ENCODE measurements at places on chromosomes 16 and 17.

- H3K36me3 ChIP-seq, result no peaks in the 10 kb centered on the region
- no peak overlapping the region for H3K4me3 ChIP-seq
- H3K27me3 ChIP-seq, result no peaks in the 10 kb centered on the region
- DNase-seq, result no peak
These were observed 20.1 kb upstream of the ABCC3 start for GRCh38 chr17:50614471-50615051.

GRCh38 chr16:81445966-81446906, 1.6 kb downstream of the CMIP start:
- no peaks in the 10 kb centered on the region for H3K27me3 ChIP-seq
- H3K4me1 ChIP-seq, result peaks cover 46% of the 10 kb centered on the region
- peak overlapping the region; percentile 92 for H3K27ac ChIP-seq
- no peak for DNase-seq

- no peak overlapping the region for H3K4me3 ChIP-seq
- no peaks in the 10 kb centered on the region for H3K4me1 ChIP-seq
- no peaks in the 10 kb centered on the region for H3K27me3 ChIP-seq
- DNase-seq, result no peak
- H3K27ac ChIP-seq, result no peak overlapping the region
These were observed 64.5 kb upstream of the HSBP1 start for GRCh38 chr16:83743241-83743640.

DNA sequence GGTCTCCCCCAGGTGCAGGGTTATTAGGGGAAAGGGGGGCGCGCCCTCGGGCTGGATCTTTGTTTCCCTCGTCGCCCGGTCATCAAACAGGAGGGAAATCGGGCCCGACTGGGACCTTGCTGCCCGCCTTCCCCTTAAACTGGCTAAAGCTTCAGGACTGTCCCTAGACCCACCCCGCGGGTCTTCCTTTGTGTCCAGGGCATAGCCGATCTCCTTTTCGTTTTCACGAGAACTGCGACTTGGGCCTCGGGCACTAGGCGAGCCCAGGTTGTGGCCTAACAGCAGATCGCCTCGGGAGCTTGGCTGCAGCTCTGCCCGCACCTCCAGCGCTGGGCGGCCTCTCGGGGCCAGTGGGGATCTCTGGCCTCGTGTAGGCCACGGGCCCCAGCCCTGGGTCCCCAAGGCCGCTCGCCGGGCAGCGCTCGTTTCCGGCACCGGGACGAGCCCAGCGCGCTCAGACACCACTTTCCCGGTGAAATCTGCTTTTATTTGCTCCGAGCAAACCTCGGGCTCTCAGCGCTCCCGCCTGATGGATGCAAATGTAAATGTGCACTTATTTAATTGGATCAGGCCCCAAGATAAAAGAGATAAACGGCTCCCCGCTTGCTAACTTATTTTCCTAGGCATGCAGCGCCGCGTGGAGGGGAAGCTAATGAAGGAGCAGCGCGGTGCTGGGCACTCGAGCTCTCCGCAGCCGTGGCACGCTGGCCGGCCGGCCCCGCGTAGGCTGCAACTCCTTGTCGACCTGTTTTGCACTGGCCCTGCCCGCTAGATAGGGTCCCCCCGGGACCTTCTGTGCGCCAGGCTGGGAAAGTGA, 7.8 kb downstream of the IRX5 start:
- peak; percentile 84 for DNase-seq
- peak overlapping the region; percentile 75 for H3K27ac ChIP-seq
- peaks cover 38% of the 10 kb centered on the region for H3K4me1 ChIP-seq
- H3K4me3 ChIP-seq, result peak overlapping the region; percentile 72
- no peaks in the 10 kb centered on the region for H3K36me3 ChIP-seq

DNA sequence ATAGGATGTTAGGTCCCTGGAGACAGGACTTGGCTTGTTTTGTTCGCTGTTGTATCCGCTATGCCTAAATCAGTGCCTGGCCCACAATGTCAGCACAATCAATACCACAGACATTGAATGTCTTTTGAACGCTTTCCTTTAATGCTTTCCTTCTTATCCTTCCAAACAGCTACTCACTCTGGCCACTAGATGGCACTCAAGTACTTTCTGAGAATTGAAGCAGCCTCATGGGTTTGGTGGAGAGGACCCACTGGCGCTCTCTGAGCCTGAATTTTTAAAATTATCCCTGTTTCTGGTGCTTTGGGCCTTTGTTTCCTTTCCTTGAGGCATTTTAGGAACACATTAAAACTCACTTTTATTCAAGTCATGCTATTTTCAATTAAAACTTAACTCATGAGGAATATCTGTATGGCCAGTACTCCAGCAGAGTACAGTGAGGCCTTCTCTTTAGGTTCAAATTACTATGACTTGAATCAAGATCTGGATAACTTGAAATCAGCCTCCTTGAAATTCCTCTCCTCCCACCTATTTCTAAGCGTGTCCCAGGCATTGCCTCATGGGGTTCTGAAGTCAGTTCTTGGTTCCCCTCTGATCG, 3.2 kb upstream of the NLRP1 start:
- DNase-seq, result peak; percentile 28
- no peaks in the 10 kb centered on the region for H3K36me3 ChIP-seq
- no peak overlapping the region for H3K4me3 ChIP-seq
- no peak overlapping the region for H3K27ac ChIP-seq
- H3K4me1 ChIP-seq, result peaks cover 32% of the 10 kb centered on the region
- H3K27me3 ChIP-seq, result no peaks in the 10 kb centered on the region

DNA sequence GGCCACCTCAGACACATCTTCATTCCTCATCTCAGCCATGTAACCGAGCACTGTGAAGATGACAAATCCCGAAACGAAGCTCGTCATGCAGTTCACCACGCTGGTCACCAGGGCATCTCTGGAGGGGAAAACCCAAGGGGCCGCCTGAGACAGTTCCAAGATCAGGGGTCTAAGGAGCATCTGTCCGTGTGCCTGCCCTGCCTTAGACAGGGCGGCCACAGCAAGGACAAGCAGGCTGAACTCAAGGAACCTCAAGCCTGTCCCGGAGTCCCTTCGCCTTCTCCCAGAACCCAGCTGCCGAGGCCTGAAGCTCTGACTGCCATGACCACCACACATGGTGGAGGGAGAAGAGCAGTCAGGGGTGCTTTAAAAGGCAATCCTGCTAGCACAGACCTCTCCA, 22.7 kb downstream of the SLC6A4 start:
- no peaks in the 10 kb centered on the region for H3K27me3 ChIP-seq
- peaks cover 5% of the 10 kb centered on the region for H3K36me3 ChIP-seq
- DNase-seq, result no peak
- H3K4me1 ChIP-seq, result no peaks in the 10 kb centered on the region

GRCh38 chr16:67165121-67166078, 855 bp downstream of the HSF4 start:
- DNase-seq, result no peak
- peaks cover 67% of the 10 kb centered on the region for H3K4me1 ChIP-seq
- no peaks in the 10 kb centered on the region for H3K36me3 ChIP-seq
- peak overlapping the region; percentile 42 for H3K4me3 ChIP-seq
- peak overlapping the region; percentile 53 for H3K27ac ChIP-seq

GRCh38 chr17:57861000-57861789, 11.4 kb upstream of the MRPS23 start:
- DNase-seq, result peak; percentile 84
- peak overlapping the region; percentile 59 for H3K4me3 ChIP-seq
- H3K4me1 ChIP-seq, result peaks cover 34% of the 10 kb centered on the region
- peak overlapping the region; percentile 85 for H3K27ac ChIP-seq
- no peaks in the 10 kb centered on the region for H3K27me3 ChIP-seq

GRCh38 chr16:57994778-57995177, 5.7 kb downstream of the ZNF319 start:
- DNase-seq, result peak; percentile 86
- no peaks in the 10 kb centered on the region for H3K27me3 ChIP-seq
- peak overlapping the region; percentile 45 for H3K27ac ChIP-seq
- H3K36me3 ChIP-seq, result peaks cover 13% of the 10 kb centered on the region

DNA sequence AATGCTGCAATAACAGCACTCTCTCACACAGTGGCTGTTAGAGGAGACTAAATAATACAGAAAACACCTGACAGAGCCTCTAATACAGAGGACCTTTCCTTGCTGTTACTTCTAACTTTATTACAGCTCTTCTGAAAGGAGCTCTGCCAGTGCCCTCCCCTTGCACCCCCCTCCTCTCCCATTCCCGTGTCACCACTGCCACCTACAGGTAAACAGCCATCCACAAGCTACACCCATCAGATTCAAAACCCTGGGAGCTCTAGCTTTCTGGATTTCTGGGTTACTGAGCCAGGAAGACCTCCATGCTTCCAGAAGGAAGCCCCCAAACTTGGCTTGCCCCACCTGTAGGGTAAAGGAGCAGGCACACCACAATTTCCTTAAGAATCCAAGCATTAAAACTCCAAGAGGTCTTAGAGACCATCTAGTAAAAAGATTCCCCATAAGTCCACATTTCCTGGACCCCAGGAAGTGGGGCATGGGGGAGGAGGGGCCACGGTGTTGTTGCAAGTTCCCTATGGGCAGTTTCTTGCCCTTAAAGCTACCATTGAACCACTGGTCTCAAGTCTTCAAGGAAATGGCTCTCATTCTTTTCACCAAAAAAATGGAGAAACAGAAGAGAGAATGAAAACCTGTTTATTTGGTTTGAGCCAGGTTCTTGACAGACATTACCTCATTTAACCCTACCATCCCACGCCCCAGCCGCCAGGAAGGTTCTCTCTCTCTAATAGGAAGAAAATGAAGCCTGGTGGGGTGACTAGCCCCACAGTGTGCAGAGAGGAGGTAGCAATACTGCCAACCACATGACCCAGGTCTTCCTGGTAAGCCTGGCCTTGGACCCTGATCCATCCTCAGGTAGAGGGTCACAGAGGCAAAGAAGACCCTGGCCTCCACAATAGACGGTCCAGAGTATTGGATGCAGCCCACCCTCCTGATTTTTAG, 52.8 kb downstream of the TOM1L2 start:
- peak overlapping the region; percentile 13 for H3K27ac ChIP-seq
- no peak overlapping the region for H3K4me3 ChIP-seq
- no peaks in the 10 kb centered on the region for H3K27me3 ChIP-seq
- peaks cover 41% of the 10 kb centered on the region for H3K4me1 ChIP-seq
- peak; percentile 77 for DNase-seq

DNA sequence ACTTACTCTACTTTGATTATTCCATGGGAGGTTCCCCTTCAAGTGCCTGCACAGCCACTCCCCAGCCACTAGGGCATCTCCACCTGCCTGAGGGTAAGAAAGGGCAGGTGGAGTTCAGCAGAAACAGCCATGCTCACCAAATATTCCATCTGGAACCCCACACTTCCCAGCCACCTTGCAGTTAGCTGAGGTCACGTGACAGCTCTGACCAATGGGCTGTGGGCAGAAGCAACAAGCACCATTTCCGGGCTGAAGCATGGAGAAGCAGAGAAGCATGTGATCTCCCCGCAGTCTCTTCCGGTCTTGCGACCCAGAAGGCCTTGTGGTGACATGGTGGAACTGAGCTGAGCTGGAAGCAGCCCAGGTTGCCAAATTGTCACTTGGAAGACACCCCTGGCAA, 108.6 kb downstream of the CCT6B start:
- DNase-seq, result no peak
- H3K36me3 ChIP-seq, result no peaks in the 10 kb centered on the region
- H3K27ac ChIP-seq, result no peak overlapping the region
- no peak overlapping the region for H3K4me3 ChIP-seq
- no peaks in the 10 kb centered on the region for H3K27me3 ChIP-seq

- no peaks in the 10 kb centered on the region for H3K36me3 ChIP-seq
- H3K4me1 ChIP-seq, result peaks cover 7% of the 10 kb centered on the region
- DNase-seq, result no peak
- H3K27ac ChIP-seq, result peak overlapping the region; percentile 35
- no peak overlapping the region for H3K4me3 ChIP-seq
These were observed 118.7 kb upstream of the CDH5 start for GRCh38 chr16:66247516-66248481.

DNA sequence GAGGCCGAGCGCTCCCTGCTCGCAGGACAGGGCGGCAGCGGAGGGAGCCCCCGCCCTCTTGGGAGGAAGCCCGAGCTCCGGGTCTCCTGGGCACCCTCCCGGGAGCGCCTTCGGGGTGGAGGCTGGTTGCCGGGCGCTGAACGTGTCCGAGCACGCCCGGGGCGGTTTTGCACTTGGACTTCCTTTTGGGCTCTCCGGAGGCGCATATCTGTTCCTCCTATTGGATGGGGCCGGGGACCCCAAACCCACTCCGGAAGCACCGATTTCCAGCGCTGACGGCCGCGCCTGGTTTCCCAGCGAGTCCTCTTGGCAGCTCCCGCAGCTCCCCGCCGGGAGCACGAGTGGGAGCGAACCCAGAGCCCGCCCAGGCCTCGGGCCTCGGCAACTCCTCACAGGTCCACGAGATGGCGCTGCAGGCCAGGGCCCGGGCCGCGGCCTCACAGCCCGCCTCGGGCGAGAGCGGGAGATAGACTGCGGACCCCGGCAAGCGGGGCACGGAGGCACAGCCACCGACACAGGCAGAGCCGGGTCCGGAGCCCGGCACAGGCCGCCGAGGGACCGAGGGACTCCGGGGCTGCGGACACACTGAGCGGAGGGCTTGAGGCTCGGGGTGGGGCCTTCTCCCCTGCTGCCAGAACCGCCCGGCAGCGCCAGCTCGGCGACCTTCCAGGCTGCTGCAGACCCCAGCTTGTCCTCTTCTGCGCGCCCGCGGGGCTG, 12.7 kb downstream of the TBX2 start:
- H3K4me1 ChIP-seq, result peaks cover 69% of the 10 kb centered on the region
- peak overlapping the region; percentile 59 for H3K4me3 ChIP-seq
- peak; percentile 96 for DNase-seq
- H3K27ac ChIP-seq, result peak overlapping the region; percentile 93
- H3K36me3 ChIP-seq, result no peaks in the 10 kb centered on the region

GRCh38 chr17:65374966-65375365, 186.5 kb downstream of the AXIN2 start:
- DNase-seq, result no peak
- H3K27me3 ChIP-seq, result no peaks in the 10 kb centered on the region
- H3K4me3 ChIP-seq, result no peak overlapping the region
- H3K36me3 ChIP-seq, result no peaks in the 10 kb centered on the region
- no peak overlapping the region for H3K27ac ChIP-seq

GRCh38 chr17:13490427-13490826, 111.3 kb downstream of the HS3ST3A1 start:
- no peaks in the 10 kb centered on the region for H3K36me3 ChIP-seq
- no peaks in the 10 kb centered on the region for H3K27me3 ChIP-seq
- no peak for DNase-seq
- no peak overlapping the region for H3K4me3 ChIP-seq
- no peak overlapping the region for H3K27ac ChIP-seq

DNA sequence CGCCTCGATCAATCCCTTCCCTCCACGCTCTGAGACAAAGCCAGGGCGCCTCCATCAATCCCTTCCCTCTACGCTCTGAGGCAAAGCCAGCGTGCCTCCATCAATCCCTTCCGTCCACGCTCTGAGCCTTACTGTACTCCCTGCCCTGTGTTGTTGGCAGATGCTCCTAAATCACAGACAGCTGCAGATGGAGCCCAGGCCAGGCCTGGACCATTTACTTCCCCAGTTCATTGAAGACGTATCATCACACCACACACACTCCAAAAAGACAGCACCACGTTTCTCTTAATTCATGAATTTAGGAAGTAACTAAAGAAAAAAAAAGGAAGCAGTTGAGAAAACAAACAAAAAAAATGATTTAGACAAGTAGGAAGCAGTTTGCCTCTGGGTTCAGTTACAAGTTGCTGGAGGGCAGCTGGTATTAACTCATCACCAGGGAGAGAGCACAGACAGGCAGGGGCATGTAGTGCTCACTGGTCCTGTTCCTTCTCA, 7.4 kb upstream of the CD300LD start:
- H3K27ac ChIP-seq, result no peak overlapping the region
- no peaks in the 10 kb centered on the region for H3K36me3 ChIP-seq
- H3K4me3 ChIP-seq, result no peak overlapping the region
